Stimulated activated CD4-positive, alpha-beta T cell treated with anti-CD3 and anti-CD28 coated beads, Interleukin-1b, Interleukin-23, amount 100 ng/mL, for 1 hour (primary cell): ENCODE measurements at places on chromosomes 1 and 21.

DNA sequence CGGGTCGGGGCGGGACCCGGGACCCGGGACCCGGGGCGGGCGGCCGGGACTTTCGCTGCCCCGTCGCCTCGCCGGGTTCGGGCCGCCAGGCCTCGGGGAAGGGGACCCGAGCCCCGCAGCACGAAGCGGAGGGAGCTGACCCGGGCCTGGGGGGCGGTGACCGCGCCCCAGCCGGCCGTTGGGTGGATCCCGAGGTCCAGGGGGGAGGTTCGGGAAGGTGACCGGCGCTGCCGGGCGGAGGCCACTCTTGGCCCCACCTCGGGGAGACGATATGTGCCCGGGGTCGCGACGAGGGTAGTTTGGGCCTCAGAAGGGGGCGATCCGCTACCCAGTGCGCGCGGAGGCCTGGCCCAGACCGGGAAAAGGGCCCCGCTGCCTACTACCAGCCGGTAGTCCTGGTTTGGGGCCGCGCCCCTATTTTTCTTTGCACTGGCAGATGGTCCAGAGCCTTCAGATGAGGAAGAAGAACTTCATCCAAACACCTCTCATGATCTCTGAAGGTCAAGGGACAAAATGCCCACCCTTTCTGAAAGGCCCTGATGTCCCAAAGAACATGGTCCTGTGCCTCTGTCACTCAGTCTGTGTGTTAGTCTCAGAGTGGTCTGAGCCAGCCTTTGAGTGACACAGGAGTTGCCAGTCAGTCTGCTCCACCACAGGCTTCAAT, 766 bp downstream of the AGO4 start:
- no peak for DNase-seq

DNA sequence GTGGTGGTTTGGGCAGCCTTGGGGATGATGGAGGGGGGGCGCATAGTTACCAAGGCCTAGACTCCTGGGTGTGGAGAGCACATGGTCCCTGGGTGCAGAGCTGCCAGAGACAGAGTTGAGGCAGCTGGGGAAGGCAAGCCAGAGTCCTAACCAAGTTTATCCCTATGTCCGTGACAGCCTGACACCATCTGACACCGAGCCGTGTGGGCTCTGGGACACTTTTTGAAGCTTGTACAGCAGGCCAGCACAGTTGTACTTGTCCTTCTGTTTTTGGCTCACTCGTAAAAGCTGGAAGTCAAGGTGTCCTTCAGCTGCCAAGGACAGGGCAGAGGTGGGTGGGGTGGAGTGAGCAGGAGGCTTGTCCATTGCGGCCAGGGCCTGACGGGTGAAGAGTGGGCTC, 28.5 kb downstream of the SLC26A9 start:
- DNase-seq: no peak

GRCh38 chr1:40952744-40953315, 26.7 kb upstream of the CTPS1 start:
- no peak for DNase-seq

GRCh38 chr1:33393524-33393923, 37.4 kb downstream of the PHC2 start:
- no peak for DNase-seq

DNA sequence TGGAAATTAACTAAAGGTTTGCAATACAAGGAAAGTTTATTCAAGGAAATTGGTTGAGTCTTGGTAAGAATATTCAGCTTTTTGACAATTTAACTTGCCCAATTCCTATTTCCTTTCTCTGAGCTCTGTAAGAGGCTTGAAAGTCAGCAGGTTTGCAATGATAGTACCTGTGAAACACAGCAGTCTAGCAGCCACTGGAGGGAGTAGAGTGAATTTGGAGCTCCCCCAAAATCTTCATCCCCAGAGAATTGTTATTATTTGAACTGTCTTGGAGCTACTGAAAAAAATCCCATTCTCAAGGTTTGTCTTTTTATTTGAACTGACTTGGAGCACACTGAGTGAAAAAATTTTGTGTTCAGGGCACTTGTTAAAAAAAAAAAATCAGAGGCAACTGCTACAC, 654.2 kb upstream of the PKN2 start:
- no peak for DNase-seq

DNA sequence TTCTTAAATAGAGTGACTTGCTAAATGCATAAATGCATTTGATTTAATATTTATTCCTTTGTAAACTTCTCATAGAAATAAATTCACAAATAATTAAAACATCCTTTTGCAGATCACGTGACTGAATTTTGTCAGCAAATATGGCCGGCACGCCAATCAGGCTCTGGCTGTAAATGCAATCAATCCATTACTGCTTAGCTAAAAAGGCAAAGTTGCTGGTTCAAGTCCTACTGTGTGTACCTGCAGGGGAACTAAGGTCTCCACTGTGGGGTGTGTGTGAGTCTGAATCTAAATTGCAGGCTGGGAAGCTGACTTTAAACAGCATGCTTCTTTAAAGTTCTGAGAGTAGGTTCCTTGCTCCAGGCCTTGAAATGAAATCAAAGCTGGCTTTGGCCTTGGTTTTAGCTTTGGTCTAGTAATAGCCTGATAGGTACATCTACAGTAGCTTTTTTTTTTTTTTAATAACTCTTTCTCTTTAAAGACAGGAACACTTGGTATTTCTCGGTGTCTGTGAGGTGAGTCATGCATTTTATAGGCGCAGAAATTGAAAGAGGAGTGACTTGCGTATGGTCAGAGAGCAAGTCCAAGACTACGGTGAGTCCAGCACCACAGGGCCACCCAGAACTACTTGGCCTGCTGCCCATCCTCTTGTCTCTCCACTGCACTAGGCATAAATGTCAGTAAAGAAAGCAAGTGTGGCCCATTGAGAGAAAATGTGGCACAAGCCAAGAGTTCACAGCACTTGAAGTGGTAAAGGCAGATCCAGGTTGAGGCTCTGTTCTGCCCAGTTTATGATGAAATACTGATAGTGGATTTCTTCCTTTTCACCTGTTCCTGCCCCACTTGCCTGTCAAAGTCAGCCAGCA, 36.2 kb upstream of the LYST start:
- no peak for DNase-seq
